Activated T-helper 9 cell treated with anti-CD3 and anti-CD28 coated beads, Interleukin-2, amount 50 U/mL, for 16 hours (primary cell): ENCODE measurements at places on chromosomes 7 and 10.

GRCh38 chr7:84394219-84394618 is 199.6 kb upstream of the SEMA3A start:
- no peak for DNase-seq

DNA sequence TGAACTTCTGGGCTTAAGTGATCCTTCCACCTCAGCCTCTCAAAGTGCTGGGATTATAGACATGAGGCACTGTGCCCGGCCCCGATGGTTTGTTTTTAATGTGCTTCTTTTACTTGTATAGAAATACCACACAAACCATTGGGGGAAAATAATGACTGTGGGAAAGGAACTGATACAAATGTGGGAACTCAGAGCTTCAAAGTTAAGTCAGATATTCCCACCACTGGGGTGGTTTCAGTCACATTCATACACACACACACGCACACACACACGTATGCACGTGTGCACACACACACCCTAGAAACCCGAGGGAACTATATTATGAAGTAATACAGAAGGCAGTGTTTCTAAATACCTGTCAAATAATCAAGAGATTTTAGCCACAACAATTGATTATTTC is 17.0 kb downstream of the CPA4 start:
- no peak for DNase-seq

- no peak for DNase-seq
Observed at GRCh38 chr7:100822236-100823139, 4.8 kb downstream of the EPHB4 start.

GRCh38 chr7:84283798-84284197 is 89.2 kb upstream of the SEMA3A start:
- DNase-seq: no peak

GRCh38 chr7:121341933-121342332 is 13.1 kb downstream of the WNT16 start:
- DNase-seq: no peak

- DNase-seq: no peak
Observed at GRCh38 chr10:80451132-80451531, 3.0 kb upstream of the TSPAN14 start.

- no peak for DNase-seq
Observed at GRCh38 chr7:30177965-30178364, 43.2 kb downstream of the MTURN start.

DNA sequence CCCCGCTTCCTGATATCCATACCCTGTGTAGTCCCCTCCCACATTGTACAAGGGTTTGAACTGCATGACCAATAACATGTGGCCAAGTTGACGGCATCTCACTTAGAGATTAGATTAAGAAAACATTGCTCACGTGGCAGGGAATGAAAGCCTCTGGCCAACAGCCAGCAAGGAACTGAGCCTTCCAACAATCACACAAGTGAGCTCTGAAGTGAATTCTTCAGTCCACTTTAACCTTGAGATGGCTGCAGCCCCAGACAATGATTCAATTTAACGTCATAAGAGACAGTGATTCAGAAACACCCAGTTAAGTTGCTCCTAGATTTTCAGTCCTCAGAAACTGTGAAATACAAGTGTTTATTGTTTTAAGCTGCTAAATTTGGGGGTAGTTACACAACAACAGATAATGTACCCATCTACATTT is 165.9 kb upstream of the PLXNA4 start:
- no peak for DNase-seq
